Stimulated activated CD4-positive, alpha-beta T cell treated with anti-CD3 and anti-CD28 coated beads, TNF-alpha, amount 100 ng/mL, for 1 hour (primary cell): ENCODE measurements at places on chromosomes 2 and 18.

- no peak for DNase-seq
Observed at GRCh38 chr2:26530696-26531095, 52.8 kb upstream of the OTOF start.

- DNase-seq = no peak
Observed at GRCh38 chr2:103293742-103294077, 531.9 kb downstream of the TMEM182 start.

GRCh38 chr18:54261894-54262293, 7.4 kb upstream of the POLI start:
- DNase-seq = no peak

- no peak for DNase-seq
Observed at GRCh38 chr2:206212673-206213513, 53.2 kb downstream of the EEF1B2 start.

DNA sequence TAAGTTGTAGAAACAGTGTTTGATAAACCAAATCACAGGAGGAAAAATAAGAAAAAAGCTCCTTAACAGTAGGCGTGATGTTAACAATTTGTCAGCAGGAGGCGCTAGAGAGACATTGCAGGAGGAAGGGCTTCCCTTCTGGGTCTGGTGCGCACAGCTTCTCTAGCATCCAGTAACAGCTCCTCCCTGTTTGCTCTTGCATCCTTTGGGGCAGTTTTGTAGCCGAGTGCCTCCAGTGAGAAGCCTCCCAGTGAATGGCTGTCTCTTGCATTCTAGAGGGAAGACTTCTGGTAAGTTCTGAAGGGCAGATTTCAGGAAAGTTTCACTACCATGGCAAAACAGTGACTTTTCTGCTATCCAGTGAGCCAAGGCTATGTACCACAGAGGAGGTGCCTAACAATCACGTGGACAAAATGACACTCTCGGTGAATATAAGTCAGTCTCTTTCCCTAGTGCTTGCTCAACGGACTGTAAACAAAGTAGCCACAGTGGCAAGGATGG, 9.5 kb upstream of the ZNF396 start:
- DNase-seq = peak; percentile 25

- DNase-seq = no peak
Observed at GRCh38 chr2:230256733-230257332, 31.3 kb downstream of the SP140 start.

DNA sequence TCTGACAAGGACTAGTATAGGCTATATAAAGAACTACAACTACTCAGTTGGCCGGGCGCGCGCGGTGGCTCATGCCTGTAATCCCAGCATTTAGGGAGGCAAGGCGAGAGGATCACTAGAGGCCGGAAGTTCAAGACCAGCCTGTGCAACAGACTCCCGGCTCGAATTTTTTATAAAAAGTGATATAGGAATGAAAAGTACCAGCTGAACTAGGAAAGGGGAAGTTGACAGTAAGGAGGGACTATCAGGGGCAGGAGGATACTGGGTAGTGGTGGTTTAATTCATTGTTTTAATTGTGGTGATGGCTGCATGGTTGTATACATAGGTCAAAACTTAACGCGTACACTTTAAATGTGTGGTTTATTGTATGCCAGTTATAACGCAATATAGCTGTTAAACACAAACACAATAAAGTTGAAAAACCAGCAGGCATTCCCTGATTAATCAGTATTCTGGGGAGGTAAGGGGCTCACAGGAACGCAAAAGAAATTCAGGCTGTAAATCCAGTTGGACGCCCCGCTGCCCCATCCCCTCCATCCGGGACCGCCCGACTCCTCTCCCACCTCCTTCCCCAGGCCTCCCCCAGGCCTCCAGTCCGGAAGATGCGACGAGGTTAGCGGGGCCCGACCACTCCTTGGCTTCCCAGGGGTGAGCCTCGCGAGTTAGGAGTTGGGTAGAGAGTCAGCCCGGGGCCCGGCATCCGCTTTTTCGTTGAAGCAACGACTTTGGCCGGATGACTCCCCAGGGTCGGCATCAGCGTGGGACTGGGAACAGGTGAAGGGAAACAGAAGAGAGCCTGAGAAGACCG, 746 bp upstream of the POLR1B start:
- no peak for DNase-seq

DNA sequence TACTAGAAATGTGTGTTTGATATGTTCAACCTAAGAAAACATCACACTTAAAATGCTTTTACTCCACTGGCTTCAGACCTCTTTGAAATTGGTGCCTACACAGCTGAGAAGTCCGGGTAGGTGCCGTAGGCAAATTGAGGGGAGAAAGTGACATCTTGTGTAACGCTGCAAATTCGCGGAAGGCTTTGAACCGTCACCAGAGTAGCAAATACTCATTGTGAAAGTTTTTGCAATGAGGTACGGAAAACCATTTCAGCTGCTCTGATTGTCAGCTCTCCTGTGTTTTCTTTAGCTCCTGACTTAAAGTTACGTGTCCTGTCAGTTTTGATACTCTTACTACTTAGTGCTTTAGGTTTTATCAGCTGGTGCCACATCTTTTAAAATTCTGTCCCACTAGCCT, 224.5 kb downstream of the FAM210A start:
- DNase-seq = no peak
